ENCODE measurements at places on chromosomes 2 and 18.

DNA sequence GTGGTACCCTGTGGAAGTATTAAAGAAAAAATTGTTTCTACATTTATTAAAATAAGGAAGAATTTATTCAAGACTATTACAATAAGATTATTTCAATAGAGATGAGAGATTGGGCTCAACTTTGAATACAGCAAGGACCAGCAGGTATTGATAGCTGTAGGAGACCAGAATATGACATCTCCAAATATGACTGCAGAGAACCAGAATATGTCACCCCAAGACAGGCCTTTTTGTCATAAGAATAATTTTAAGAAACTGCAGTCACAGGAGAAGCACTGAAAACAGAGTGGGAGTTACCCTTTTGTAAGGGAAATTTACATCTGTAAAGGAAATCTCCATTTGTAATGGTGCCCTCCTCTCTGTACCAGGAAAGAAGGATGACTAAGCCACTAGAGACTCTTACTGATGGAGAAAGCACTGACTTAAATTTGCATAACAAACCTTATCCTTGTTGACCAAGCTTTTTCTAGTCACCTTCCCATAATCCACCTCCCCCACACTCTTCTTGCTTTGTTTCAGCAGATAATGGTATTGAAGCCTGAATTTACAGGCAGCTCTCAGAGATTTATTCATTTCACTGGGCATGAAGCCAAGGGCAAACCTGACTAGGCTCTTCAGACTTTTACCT is 145.1 kb upstream of the RMP24 start:
- DNase-seq = no peak

DNA sequence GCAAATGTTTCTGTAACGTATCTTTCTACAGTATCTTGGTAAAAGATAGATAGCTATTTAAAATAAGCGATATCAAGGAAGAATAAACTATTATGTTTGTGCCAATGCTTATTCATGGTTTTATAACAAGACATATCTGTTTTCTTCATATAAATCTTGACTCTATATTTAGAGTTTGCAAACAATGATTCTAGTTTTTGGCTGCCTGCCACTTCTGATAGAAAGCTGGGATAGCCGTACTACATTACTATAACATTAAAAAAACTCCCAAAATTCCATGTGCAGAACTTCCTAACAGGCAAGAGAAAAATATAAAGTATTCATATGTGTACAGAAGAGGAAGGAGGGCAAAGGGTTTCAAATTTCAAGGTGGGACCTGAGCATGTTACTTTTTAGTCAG is 985.0 kb downstream of the BCL11A start:
- DNase-seq = no peak

- DNase-seq = peak; percentile 2
These were observed 469.6 kb downstream of the PID1 start for GRCh38 chr2:228801451-228801850.

- DNase-seq = peak; percentile 44
These were observed 220.7 kb downstream of the IRS1 start for GRCh38 chr2:226578879-226579278.

GRCh38 chr18:69936191-69936558 is 11.5 kb downstream of the CD226 start:
- DNase-seq = peak; percentile 36

GRCh38 chr2:149562324-149562723 is 25.3 kb downstream of the MMADHC start:
- DNase-seq = peak; percentile 28

- DNase-seq = no peak
These were observed 586.4 kb upstream of the ZEB2 start for GRCh38 chr2:145106293-145106692.

DNA sequence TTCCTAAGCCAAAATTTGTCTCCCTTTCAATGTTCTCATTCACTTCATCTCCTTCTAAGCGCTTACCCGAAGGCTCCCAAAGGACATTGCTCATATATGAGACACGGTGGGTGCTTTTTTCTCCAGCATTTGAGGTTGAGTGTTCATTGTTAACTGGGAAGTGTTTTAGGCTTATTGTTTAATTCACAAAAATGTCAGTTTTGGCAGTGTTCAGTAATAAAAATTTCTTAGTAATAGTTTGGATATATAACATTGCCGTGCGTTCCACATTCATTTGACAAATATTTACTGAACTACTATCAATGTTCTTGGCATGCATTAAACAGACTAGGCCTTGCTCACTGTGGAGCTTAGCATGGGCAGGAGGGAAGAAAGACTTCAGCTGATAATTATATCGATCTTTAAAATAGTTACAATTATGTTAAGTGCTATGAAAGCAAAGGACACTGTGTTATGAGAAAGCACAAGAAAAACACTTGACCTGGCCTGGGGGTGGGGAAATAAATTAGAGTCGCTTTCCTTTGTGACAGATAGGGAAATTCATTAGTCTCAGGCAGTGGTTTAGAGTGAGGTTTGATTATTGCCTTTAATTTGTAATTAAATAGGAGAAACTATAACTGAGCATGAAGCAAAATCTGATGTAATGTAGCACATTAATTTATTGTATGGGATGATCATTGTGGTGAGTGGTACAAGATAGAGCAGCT is 82.2 kb upstream of the DOCK10 start:
- peak; percentile 55 for DNase-seq

DNA sequence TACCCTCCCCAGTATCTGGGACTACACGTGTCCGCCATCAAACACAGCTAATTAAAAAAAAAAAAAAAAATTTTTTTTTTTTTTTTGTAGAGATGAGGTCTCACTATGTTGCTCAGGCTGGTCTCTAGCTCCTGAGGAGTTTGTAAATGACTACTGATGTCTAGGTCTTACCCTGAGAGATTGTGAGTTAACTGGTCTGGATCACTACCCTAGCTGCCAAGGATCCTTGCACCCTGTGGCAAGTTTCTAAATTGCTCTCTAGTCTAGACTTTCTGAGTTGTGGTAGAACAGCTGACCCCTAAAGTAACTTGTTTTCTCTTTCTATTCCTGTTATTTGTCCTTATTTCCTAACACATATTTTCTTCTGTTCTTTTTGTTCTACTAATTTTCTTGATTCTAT is 44.5 kb downstream of the ABHD3 start:
- no peak for DNase-seq

DNA sequence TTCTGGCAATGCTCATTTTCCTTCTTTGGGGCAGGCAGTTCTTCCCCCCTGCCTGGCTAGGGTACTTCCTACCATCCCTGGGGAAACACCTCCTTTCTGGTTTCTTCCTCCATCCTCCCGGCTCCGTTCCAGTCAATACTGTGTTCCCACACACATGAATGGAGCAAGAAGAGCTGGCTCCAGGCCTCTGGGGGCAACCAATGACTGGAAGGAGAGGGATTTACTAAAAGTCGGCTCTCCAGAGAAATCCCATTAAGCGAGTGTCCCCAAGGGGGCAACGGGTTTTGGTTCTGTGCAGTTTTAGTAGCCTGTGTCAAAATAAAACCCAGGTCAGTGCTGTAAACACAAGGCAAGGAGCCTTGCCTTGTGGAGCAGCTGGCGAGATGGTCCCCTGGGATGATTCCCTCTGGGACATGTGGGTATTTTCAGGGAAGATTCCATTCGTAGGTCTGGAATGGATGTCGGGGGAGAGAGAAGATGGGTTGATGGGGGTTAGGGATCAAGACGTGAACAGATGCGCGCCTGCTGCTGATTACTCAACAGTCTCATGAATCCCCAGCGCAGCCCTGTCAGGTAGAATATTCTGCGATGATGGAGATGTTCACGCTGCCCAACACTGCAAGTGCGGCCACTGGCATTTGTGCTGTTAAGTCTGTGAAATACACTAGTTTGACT is 32.0 kb downstream of the EMILIN2 start:
- no peak for DNase-seq

DNA sequence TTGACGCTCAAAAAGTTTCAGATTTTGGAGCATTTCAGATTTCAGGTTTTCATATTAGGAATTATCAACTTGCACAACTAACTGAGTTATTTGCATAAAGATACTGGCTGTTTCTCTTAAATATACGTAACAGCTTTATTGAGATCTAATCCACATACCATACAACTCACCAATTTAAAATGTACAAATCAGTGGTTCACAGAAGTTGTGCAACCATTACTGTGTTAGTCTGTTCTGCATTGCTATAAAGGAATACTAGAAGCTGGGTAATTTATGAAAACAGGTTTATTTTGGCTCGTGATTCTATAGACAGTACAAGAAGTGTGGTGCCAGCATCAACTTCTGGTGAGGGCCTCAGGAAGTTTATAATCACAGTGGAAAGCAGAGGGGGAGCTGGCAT is 8.2 kb downstream of the ATIC start:
- no peak for DNase-seq

- DNase-seq = no peak
These were observed 91.0 kb downstream of the STPG4 start for GRCh38 chr2:47064106-47064505.

GRCh38 chr2:68776124-68776523 is 41.5 kb downstream of the ARHGAP25 start:
- no peak for DNase-seq

- DNase-seq = no peak
These were observed 77.5 kb upstream of the TCF4 start for GRCh38 chr18:55665506-55665905.

- DNase-seq = no peak
These were observed 57.2 kb upstream of the SPOPL start for GRCh38 chr2:138444411-138444810.

DNA sequence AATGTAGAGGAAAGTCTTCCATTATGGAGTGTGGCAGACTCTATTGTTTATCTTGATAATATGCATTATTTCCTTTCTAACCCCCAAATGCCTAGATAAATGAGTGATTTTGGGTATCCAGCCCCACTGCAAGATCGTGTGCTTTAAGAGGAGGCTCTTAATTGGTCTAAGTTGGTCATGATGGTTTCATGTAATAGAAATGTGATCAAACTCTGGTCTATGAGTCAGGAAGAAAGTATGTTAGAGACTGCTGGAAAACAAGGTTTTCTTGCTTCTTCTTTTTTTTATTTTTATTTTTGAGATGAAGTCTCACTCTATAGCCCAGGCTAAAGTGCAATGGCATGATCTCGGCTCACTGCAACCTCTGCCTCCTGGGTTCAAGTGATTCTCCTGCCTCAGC is 344.5 kb upstream of the TNP1 start:
- DNase-seq = peak; percentile 42

DNA sequence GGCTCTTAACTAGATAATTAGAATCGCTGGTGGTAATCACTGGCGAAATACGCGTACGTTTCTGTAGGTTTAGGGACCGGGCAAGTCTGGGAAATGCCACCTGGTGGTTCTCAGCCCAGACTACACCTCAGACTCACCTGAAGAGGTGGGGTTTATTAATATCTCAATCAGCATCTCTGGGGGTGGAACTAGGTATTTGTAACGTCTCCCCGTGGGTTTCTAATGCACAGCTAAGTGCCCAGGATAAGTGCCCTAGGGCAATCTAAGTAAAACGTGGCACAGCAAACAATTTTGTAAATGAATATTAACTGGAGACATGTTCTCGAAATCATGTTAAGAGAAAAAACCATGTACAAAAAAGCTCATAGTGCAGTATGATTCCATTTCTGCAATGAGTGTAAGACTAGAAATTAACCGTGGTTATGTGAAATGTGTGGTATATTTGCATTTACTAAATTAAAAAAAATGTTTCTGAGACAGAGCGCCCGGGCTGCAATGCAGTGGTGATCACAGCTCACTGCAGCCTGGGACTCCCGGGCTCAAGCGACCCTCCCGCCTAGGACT is 760 bp upstream of the CNOT11 start:
- no peak for DNase-seq

- no peak for DNase-seq
These were observed 183.7 kb downstream of the INO80D start for GRCh38 chr2:205902041-205902899.

Data from fibroblast of the aortic adventitia (primary cell).